CD4-positive, alpha-beta T cell treated with Interleukin-15 for 1 hour (primary cell): ENCODE measurements at places on chromosomes 4 and X.

DNA sequence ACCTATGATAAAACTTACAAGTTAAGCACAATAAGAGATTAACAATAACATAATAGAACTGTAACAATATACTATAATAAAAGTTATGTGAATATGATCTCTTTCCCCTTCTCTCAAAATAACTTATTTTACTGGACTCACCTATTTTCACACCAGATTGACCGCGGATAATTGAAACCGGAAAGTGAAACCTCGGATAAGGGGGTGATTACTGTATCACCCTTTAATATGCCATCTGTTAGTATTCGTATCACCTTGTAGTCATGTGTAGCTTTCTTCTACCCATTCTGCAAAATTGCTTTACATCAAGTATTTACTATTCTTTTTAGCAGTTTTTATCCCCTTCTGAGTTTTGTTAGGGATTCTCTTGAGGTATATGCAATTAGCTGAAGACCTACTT is 1.8 kb downstream of the SPCS3 start:
- no peak for DNase-seq

DNA sequence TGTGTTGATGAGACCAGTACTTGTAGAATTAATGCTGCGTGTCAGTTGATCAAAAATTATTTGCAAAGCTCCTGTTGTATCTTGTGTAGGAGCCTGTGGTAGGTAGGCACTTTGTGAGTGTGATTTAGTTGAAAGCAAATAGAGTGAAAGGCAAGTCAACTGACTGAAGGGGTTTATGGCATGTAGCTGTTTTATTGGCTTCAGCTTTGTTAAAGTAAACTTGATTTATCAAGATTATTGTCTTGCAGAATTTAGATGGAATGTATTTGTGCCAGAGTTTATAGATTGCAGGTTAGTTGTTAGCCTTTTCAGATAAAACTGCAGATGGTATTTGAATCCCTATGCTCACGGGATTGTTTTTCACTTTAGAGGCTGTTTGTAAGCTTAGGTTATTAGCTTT is 128.0 kb downstream of the FRAS1 start:
- DNase-seq, result no peak

- DNase-seq, result no peak
These were observed 195.7 kb downstream of the GASK1B start for GRCh38 chr4:157977086-157977485.

GRCh38 chr4:26793735-26794134 is 66.9 kb upstream of the STIM2 start:
- DNase-seq, result no peak

DNA sequence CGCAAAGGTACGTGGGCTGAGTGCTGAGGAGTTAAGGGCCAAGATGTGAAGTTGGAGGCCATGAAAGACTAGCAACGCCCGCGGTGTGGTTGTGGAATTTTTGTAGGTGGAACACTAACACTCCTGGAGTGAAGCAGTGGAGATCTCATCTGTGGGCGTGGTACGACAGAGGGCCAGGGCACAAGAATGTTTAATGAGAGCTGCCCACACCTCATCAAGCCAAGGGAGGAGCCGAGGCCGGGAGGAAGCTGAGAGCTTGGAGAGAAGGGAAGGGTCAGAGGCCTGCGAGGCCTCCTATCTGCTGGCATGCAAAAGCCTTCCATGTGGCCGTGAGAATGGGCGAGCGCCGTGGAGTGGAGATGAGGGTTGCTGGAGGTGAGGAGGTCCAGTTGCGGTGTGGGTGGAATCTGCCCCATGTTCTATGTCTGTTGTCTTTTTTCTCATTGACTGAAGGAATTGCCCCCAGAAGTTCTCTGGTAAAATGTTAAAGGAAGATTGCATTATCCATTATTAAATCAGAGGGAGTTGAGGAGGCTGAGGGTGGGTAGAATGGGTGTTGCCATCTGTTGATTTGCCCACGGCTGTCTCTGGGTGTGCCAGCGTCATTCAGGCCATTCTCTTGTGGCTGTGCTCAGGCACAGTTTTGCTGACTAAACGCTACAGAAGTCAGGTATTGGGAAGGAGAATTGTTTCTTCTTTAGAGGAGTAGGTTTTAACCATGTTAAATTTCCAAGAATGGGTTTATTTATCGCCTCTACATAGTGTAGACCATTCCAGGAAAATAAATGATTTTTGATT is 19.8 kb downstream of the SNX25 start:
- no peak for DNase-seq

DNA sequence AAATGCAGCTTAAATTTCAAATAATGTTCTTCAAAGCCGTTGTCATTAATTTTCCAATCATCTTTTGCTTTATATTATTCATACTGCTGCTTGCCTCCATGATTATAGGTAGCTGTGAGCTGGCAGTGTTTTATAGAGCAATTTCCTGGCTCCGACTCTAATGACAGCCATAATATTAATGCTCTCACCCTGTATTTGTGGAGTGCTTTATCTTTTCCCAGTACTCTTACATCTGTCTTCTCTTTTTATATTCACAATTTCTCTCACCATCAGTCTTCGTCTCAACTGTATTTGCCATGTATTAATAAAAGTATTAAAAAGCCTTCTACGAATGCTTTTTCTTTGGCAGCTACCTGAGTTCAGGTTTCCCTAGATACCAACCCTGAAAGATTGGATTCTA is 21.0 kb downstream of the ATXN3L start:
- DNase-seq, result no peak

- DNase-seq, result no peak
These were observed 45.9 kb upstream of the ALG13 start for GRCh38 chrX:111634823-111635729.

GRCh38 chr4:74237425-74237966 is 70.8 kb upstream of the EPGN start:
- DNase-seq, result no peak
